RPMI8226 (cell line): ENCODE measurements at places on chromosomes 6 and 20.

- no peak for DNase-seq
Observed at GRCh38 chr20:18191306-18191705, 53.6 kb downstream of the KAT14 start.

- DNase-seq = no peak
Observed at GRCh38 chr6:10793695-10794094, 44.6 kb downstream of the MAK start.

DNA sequence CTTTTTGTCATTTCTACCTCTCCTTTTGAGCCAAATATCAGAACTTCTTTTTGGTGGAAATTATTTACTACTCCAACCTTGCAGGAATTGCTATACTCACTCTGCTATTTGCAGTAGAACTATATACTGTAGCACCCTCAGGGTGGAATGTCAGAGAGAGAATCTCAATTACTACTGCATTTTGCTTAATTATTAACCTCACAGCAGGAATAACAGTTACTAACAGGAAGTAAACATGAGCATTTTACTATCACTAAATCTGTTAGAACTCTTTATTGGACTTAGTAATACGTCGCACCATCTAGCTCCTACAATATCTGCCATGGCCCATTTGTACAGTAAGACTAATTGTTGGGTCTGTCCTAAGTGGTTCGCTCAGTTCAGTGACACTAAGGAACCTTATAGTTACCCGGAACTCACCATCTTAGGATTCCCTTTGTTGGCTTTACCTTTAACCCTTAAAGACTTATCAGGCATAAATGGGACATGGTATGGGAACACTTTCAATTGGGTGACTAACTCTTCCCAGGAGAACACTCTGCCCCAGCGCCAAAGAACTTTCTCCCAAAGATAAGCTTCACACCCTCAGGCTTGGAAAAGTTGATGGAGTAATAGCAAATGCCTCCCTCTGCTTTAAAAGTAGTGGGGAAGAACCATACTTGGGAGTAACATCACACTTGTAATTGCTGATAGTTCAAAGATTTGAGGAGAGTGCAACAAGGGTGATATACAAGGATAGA is 38.8 kb downstream of the PLN start:
- no peak for DNase-seq

GRCh38 chr20:10239954-10240353 is 21.3 kb downstream of the SNAP25 start:
- DNase-seq = peak; percentile 46

DNA sequence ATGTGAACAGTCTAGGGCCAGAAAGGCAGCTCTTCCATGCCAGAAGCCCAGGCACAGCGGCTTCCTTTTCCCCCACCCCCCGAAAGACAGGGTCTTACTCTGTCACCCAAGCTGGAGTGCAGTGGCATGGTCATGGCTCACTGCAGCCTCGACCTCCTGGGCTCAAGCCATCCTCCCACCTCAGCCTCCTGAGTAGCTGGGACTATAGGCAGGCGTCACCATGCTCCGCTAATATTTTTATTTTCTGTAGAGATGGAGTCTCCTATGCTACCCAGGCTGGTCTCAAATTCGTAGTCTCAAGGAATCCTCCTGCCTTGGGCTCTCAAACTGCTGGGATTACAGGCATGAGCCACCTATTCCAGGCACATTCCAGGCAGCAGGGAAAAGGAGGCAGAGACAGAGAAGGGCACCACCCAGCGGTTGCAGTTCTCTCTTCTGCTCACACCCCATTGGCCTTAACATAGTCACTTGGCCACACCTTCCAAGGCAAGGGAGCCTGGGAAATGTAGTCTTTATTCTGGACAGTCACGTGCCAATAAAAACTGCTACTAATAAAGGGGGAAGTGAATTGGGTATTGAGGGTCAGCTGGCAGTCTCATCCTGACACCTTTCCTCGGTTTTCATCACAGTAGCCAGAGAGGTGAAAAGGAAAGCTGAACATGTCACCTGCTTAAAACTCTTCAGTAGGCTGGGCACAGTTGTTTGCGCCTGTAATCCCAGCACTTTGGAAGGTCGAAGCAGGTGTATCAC is 205.9 kb downstream of the ZMYND8 start:
- DNase-seq = peak; percentile 16

GRCh38 chr20:43389211-43389610 is 68.5 kb upstream of the SRSF6 start:
- DNase-seq = no peak

DNA sequence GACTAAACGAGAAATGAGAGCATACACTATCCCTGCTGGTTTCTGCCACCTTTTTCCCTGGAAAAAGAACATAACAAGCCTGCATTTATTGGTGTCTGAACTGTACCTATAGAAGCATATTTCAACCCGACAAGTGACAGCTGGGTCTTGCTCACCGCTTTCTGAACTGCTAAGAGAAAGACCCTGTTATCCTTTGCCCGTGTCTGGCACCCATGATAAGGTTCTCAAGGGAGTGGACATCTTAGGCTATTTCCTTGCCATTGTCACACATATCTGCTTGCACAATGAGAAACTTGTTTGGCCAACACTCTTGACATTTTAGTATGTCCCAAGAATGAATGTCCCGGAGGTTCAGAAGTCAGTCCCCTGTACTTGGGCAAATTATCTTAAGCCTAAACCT is 19.3 kb downstream of the RIPOR2 start:
- DNase-seq = no peak

- DNase-seq = no peak
Observed at GRCh38 chr20:4513720-4514119, 208.0 kb upstream of the PRND start.

- no peak for DNase-seq
Observed at GRCh38 chr20:7667194-7667593, 273.1 kb downstream of the HAO1 start.

DNA sequence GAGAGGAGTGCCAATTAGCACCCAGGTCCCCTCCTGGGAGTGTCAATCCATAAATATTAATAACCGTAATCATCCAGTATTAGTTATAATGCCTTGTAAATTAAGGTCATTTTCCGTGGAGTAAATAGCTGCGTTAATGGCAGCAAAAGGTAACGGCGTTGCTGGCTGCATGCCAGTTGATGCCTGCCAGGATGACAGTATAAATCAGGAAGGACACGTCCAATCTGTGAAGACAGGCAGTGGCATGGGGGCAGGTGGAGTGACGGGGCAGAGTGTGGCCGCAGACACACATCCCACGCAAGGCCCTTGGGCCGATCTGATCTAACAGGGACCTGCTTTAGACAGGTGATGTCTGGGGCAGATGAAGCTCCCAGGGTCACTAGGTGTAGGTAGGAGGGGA is 49.1 kb downstream of the KCNB1 start:
- DNase-seq = no peak

- no peak for DNase-seq
Observed at GRCh38 chr20:48310305-48310704, 517.5 kb downstream of the PREX1 start.

DNA sequence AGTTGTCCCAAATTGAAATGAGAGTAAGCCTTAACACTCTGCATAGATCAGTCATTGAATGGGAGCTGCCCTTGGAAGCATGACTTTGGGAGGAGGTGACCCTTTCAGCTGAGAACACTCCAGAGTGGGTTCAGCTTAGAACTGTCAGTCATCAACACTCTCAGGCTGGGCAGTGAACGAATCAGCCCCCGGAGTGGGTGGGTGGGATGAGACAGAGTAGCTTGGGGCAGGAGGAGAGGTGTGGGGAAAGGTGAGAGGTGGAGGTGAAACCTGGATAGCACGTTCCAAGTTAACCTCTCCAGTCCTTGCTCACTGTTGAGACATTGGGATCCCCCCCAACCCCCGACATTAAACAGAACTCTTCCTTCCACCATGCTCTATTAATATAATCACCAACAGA is 55.3 kb upstream of the TPD52L1 start:
- no peak for DNase-seq

- no peak for DNase-seq
Observed at GRCh38 chr20:17158701-17159100, 68.1 kb upstream of the PCSK2 start.

GRCh38 chr6:4128748-4129147 is 6.6 kb downstream of the ECI2 start:
- DNase-seq = no peak

DNA sequence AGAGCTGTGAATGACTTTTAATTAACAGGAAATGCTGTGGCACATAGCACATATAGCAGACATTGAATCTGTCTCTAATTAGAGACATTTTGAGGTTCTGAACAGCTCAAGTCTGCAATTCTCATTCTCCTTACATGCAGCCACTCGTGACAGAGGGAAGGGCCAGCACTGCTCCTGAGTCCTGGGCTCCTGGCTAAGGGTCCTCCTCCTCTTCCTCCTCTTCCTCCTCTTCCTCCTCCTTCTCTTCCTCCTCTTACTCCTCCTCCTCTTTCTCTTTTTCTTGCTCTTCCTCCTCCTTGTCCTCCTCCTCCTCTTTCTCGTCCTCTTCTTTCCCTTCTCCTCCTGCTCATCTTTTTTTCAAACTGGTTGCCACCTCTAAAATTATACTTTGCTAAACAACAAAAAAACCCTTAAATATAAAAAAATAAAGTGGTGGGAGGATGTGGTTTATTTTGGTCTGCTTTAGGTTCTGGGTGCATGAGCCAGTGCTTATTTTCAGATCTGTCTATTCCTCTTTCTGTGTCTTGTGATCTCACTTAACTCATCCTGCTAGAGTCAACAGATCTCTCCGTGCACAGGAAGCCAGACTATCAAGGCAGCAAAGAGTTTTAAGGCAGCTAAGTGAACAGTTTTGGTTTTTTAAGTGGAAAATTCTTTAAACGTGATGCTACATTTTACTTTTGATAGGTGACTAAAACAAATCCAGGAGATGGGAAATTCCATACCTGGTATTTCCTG is 159.3 kb downstream of the CD83 start:
- DNase-seq = peak; percentile 67

- no peak for DNase-seq
Observed at GRCh38 chr6:40082278-40083043, 148.2 kb upstream of the MOCS1 start.

- DNase-seq = no peak
Observed at GRCh38 chr6:36200998-36201596, 4.6 kb downstream of the BRPF3 start.

DNA sequence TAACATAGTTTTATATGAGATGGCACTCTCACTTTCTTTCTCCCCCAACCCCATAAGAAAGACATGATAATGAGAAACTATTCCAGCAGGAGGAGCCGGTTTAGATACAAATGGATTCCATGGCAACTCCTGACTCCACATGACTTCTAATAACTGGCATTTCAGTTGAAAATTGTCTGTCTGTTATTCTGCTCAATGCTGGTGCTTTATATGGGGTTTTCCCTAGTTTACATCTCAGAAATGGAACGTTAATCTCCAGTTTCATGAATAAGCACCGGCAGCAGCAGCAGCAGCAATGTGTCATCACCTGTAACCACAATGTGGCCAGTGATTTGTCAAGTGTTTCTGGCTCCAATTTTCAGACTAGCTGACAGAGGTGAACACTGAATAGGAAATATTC is 8.0 kb upstream of the SIM1 start:
- no peak for DNase-seq

DNA sequence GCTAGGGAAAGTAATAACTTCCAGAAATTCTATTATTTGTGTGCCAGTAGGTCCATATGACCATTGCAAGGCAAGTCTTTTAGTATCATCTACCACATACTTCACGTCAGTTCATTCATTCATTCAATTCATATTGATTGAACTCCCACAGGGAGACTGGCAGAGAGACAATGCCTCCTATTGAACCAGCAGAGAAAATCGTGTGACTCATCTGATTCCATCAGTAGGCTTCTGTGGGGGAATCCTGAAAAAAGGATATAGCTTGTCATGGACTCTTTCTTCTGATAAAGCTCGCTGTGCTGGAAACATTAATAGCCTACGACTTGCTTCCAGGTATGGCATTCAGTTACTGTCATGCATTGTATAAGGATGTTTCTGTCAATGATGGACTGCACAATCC is 45.3 kb upstream of the CNR1 start:
- no peak for DNase-seq

GRCh38 chr6:162974685-162975084 is 246.9 kb downstream of the PACRG start:
- no peak for DNase-seq

- DNase-seq = no peak
Observed at GRCh38 chr6:161265975-161266374, 7.9 kb downstream of the AGPAT4 start.

DNA sequence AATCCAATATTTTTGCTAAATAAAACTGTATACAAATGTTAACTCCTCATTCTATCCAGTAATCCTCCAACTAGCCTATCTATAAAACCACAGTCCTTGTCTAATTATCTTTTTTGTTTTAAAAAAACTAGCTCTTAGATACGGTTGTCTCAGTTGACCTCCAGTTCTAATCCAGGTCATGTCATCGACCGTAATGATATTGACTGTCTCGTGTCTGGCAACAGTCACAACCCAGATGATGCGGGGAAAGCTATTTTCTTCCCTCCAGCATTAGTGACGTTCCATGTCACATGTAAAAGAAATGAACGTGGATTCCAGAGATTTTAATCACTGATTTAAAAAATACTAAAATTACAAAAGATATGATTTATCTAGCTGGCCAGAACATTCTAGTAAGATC is 35.5 kb downstream of the HEBP2 start:
- no peak for DNase-seq

- DNase-seq = no peak
Observed at GRCh38 chr20:22575087-22575721, 9.2 kb downstream of the FOXA2 start.

DNA sequence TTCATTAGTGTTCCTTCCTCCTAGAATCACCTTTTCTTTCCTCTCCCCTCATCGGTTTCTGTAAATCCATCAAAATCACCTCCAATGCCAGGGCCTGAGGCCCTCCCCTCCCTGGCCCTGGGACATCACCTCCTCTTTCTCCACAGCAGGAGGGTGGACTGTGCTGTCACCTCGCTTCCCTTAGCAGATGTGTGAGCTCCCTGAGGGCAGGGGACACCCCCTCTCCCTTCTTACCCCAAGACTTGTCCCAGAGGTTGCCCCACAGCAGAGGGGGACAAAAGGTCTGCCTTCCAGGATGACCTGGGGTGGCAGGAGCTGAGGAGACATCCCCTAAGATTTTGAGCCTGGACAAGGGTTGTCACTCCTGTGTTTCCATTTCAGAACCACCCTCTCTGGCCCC is 5.9 kb downstream of the ULBP1 start:
- no peak for DNase-seq

DNA sequence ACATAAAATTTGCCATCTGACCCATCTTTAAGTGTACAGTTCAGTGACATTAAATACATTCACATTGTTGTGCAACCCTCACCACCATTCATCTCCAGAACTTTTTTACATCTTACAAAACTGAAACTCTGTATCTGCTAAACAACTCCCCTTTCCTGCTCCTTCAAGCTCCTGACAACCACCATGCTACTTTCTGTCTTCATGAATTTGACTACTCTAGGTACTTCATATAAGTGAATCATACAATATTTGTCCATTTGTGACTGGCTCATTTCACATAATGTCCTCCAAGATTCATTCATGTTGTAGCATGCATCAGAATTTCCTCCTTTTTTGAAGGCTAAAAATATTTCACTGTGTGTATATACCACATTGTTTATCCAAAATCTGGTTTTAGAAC is 86.9 kb upstream of the SMLR1 start:
- no peak for DNase-seq

- DNase-seq = no peak
Observed at GRCh38 chr6:82353848-82354247, 9.8 kb upstream of the TPBG start.
